Prostate gland (tissue), 2 donors: ENCODE measurements at places on chromosomes 1 and 21.

GRCh38 chr21:35257413-35257812, 208.3 kb upstream of the RUNX1 start:
- DNase-seq = peak; percentile 44

DNA sequence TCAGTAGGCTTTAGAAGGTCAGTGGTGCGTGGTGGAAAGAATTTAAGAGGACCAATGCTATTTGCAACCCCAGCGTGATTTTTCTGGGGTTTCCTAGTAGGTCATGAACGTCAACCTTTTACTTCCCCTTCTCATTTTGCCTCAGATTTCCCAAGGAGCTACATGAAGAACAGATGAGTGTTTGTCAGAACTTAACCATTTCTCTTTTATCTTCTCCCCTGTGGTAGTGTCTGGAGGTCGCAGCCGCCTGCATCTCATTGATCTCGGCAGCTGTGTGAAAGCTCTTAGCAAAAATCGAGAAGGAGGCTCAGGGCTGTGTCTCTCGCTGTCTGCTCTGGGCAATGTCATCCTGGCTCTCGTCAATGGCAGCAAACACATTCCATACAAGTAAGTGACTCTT, 491.1 kb downstream of the KIF26B start:
- DNase-seq = no peak

DNA sequence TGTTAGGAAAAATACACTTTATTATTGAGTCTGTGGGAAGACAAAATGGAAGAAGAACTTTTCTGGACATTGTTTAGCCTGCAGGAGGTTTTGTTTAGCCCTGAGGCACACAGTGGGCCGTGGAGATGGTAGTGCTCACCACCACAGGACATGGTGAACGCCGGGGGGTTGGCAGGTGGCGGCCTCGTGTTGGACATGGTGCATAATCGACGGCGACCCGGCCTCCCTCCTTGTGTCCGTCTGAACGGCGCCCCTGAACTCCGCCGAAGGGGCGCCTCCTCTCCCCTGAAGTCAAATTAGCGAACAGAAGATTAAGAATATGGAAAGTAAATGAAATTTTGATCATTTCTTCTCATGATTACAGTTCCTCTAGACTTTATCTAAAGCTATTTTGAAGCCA, 126.4 kb downstream of the PCBP3 start:
- no peak for DNase-seq

GRCh38 chr1:43256675-43257570, 12.9 kb upstream of the TMEM125 start:
- DNase-seq = no peak

DNA sequence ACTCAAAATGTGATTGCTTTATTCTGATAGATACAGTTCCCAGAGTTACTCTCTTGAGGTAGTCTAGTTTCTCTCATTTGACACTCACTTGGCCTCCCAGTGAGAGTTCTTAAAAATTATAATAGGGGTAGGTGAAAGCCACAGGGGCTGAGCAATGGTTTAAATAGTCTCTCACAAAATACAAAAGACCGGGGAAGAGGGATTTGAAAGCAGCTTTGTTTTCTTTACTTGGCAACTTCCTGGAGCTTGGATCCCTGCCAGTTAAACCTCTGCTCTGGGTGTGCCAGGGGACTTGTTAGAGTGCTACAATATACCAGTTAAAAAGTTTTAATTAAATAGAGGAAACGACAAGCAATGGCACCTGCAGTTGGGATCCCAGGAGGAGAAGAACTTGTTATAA, 31.7 kb downstream of the OR13G1 start:
- DNase-seq = no peak

DNA sequence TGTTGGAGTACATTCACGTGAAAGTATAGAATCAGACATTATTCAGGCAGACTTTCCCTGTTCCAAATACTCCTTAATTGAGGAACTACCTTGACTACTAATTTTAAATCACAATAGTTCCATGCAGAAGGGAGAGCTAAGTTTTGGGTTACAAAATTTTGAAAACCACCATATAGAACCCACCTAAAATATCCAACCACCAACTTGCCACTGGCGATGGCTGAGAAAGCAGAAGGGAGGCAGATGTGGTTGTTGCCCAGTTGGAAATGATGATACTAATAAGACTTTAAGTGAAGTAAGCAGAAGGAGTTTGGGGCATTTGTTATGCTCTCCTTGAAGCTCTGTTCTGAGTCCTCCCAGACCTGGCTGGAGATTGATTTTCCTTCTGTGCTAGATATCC, 190.7 kb downstream of the HLX start:
- no peak for DNase-seq
